Stimulated activated CD4-positive, alpha-beta T cell treated with anti-CD3 and anti-CD28 coated beads, Interleukin-2, amount 100 ng/mL, for 4 hours (primary cell): ENCODE measurements at places on chromosomes 5 and 9.

GRCh38 chr5:15604986-15605385 lies 105.0 kb downstream of the FBXL7 start:
- no peak for DNase-seq

GRCh38 chr9:86924206-86924605 lies 23.1 kb downstream of the GAS1 start:
- DNase-seq: no peak

DNA sequence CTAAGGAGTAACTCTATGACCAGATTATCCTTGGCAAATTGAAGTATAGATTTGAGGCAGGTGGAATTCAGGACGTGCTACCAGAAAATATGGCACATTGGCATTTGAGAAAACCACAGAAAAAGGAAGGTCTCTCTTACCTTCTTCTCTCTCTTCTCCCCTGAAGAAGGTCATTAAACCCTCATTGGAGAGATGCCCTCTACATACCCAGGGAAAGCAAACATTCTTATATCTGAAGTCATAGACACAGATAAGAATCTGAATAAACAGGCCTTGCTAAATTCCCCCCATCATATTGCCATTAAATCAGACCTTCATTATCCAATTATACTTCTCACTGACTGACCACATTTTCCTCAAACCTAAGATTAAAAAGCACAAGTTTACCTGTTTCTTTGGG lies 17.8 kb downstream of the SPINK1 start:
- DNase-seq: no peak

- DNase-seq: no peak
These were observed 100.4 kb downstream of the FAM114A2 start for GRCh38 chr5:153938191-153938842.

DNA sequence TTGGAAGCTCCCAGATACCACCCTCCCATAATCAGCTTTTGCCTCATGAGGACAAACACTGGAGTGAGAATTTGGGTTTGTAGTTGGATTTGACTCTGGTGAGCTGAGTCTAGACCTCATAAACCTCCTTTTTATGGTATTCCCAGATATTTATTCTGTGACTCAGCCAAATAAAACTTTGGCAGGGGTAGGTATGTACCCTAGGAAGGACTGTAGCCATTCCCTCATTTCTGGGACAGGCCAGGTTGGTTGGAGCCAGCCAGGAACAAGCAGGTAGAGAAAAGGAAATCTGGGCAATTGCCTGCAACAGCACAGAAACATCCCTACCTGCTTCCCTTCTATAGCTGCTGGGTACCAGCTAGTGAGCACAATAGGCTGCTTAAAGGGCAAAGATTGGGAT lies 19.4 kb downstream of the ENHO start:
- no peak for DNase-seq
